ENCODE measurements at places on chromosomes 11 and 22.

DNA sequence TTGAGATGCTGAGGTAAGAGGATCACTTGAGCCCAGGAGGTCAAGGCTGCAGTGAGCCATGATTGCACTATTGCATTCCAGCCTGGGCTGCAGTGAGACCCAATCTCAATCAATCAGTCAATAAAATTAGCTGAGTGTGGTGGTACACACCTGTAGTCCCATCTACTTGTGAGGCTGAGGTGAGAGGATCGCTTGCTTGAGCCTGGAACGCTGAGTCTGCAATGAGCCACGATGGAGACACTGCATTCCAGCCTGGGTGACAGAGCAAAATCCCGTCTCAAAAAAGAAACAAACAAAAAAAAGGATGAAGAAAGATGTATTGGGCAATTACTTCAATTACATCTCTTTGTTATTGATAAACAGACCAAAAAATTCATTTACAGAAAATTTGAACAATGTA lies 54.5 kb downstream of the MED15 start:
- no peak for DNase-seq

- peak; percentile 83 for DNase-seq
Observed at GRCh38 chr11:84564180-84564866, 1062.8 kb downstream of the DLG2 start.

DNA sequence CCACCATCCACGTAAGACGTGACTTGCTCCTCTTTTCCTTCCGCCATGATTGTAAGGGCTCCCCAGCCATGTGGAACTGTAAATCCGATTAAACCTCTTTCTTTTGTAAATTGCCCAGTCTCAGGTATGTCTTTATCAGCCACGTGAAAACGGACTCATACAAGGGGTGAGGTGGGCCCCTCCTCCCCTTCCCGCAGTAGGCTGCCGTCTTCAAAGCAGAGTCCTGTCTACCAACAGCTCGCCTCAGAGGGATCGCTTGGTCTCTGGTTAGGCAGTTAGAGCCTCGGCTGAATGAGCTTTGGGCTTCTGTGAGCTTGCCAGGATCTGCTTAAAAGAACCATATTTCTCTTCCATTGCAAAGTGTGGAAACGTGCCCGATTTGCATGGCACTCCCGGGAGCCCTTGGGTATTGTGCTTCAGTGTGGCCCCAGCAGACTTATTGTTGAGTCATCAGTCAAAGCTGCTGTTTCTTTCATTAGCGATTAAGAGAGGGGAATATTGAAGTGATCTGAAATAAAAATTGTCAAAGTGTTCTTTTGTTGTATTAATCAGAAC lies 338.3 kb downstream of the TBC1D22A start:
- no peak for DNase-seq

DNA sequence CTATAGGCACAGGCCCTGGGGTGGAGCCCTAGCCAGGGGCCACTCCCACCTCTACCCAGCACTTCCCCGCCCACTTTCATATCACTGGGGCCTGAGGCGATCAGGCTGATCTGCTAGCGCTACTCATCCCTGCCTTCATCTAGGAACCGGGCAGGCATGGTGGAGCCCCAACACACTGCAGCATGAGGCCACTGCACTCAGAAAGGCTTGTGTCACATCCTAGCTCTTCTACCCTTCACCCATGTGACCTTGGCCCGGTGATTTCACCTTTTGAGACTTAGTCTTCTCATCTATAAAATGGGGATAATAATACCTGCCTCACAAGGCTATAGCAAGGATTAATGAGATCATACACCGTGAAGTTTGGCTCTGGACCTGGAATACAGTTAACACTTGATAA lies 18.1 kb upstream of the GDPD5 start:
- DNase-seq: no peak

DNA sequence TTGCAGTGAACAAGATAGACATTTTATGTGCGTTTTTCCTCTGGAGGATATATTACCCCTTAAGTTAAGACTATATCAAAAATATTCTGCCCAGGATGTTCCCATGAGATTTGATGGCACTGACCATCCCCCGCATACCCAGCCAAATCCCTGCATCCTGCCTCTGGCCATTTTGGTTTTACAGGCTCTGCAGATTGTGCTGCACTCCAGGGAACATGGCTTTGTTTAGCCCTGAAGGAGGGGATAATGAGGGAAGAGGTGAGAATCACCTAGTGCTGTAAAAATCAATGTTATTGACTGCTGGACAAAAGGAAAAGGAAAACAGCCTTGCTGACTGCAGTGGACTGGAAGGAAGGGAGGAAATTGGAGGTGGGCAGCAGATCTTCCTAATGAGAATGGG lies 717.4 kb downstream of the DLG2 start:
- DNase-seq: no peak

DNA sequence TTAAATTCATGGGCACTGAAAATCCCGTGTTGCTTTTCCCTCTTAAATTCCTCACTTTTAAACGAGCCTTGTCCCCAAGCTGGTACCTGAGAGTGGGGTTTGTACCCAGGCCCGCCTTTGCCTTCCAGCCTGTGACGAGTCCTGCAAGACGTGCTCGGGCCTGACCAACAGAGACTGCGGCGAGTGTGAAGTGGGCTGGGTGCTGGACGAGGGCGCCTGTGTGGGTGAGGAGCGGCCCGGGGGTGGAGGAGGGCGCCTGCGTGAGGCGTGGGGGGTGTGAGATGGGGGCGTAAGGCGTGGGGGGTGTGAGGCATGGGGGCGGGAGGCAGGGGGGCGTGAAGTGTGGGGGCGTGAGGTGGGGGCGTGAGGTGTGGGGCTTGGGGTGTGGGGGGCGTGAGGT lies 4.0 kb downstream of the CRELD2 start:
- DNase-seq: no peak

DNA sequence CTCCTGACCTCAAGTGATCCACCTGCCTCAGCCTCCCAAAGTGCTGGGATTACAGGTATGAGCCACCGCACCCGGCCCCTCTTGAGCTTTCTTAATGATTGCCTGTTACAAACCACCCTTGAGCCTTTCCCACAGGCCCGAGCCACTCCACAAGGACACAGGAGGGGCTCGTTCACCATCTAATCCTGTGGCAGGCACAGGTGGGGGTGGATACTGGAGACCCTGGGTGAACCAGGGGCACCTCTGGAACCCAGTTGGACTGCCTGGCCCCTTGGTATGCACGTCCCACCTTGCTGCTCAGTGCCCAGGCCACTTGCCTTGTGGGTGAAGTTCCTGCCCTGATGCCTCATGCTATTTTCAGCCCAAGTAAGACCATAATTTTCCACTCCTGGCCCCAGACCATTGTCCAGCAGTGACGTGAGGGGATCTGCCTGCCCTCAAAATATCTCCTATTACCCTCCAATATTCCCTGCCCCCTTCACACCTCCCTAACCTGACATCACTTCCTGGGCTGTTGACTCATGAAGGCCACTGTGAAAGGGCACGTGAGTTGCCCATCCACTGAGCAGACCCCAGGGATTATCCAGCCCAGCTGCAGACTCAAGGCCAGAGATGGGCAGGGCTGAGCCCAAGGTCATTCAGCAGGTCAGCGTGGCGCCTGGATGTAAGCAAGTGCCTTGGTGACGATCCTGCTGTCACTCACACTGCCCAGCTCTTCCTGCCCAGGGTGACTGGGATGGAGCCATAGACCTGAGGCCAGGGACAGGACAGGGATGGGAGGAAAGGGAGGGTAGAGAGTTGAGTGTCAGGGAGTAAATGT lies 19.6 kb downstream of the P2RY2 start:
- peak; percentile 36 for DNase-seq

DNA sequence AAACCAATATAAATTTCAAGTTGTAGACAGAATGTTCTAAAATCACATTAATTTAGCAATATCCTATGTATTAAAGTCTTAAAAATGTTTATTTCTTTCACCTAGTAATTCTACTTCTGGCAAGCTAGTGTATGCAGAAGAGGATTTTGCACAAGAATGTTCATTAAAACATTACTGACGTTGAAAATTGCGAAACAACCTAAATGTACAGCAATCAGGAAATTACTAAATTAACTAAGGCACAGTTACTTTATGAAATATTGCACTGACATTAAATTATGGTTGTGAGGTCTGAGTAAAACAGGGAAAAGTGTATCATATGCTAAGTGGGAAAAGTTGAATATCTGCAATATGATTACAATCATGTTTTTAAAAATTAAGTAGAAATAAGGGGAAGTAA lies 4.1 kb downstream of the SLC36A4 start:
- no peak for DNase-seq

DNA sequence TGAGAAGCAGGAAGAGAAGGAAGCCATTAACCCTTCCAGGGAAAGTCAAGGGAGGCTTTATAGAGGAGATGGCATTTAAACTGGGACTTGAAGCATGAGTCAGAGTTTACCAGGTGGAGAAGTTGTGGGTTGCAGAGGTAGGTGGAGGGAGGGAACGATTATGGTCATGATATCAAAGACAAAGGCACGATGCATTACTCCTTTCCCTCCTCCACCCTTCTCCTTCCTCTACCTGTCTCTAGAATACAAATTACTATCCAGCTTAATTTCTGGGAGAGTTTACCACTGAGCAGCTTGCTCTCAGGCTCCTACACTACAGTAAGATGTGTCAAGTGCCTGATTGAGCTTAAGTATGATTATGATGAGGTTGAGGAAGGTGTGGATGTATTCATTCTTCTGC lies 151.7 kb downstream of the NELL1 start:
- no peak for DNase-seq

GRCh38 chr22:43100225-43100624 lies 10.3 kb upstream of the BIK start:
- DNase-seq: peak; percentile 56

GRCh38 chr11:125952559-125952958 lies 6.7 kb downstream of the VSIG10L2 start:
- no peak for DNase-seq

DNA sequence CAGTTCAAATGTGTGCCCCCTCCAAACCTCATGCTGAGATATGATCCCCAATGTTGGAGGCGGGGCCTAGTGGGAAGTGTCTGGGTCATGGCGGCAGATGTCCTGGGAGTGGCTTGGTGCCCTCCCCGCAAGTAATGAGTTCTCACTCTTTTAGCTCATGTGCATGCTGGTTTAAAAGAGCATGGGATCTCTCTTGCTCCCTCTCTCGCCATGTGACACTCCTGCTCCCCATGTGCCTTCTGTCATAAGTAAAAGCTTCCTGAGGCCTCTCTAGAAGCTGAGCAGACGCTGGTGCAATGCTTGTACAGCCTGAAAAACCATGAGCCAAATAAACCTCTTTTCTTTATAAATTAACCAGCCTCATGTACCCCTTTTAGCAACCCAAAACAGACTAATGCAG lies 98.8 kb downstream of the SGSM3 start:
- no peak for DNase-seq

GRCh38 chr11:17840101-17840548 lies 105.5 kb downstream of the KCNC1 start:
- no peak for DNase-seq

GRCh38 chr11:71459767-71460320 lies 6.8 kb downstream of the NADSYN1 start:
- no peak for DNase-seq

- DNase-seq: no peak
Observed at GRCh38 chr11:119431523-119431922, 8.6 kb upstream of the THY1 start.

- DNase-seq: no peak
Observed at GRCh38 chr11:46588131-46588530, 5.7 kb downstream of the AMBRA1 start.

GRCh38 chr11:62817129-62817528 lies 11.9 kb upstream of the NXF1 start:
- no peak for DNase-seq

GRCh38 chr11:10674911-10675440 lies 18.6 kb downstream of the IRAG1 start:
- DNase-seq: no peak

GRCh38 chr11:60069450-60069849 lies 13.0 kb downstream of the MS4A3 start:
- DNase-seq: no peak

DNA sequence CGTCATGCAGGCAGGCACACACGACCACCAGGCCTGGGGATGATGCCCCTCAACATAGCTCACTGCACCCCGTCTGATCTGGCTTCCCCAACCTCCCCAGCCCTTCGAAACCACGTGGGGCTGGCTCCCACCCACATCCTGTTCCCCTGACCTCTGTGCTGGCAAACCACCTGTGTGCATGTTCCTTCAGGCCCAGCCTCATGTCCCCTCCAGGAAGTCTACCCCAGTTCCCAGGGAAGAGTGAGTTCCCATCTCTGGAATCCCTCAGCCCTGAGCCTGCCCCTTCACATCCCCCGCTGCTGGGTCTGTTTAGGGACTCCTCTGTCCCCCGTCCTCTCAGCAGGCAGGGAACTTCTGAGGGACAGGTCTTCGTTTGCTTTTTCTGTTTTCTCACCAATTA lies 7.1 kb downstream of the SLC7A4 start:
- no peak for DNase-seq

GRCh38 chr22:37486224-37486845 lies at the start of gene MFNG:
Gene MFNG, minus strand, starts transcription at chr22:37486384. Its CDS starts 207 bp downstream, at chr22:37486177.
- peak; percentile 56 for DNase-seq

DNA sequence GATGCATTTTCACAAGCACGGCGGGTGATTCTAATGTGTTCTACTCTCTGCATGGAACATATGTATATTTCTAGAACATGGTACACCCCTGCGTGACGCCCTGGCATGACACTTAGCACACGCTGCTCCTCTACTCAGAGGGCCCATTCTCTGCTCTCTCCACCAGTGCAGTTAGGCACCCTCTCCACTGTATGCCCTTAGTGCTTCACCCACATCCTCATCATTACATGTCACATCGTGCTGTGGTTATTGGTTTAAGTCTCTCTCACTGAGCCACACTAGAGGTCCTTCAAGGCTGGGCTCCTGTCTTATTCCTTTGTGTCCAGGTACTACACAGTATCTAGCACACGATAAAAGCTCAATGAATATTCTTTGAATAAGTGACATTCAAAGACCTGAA lies 16.7 kb downstream of the TMPRSS13 start:
- no peak for DNase-seq

DNA sequence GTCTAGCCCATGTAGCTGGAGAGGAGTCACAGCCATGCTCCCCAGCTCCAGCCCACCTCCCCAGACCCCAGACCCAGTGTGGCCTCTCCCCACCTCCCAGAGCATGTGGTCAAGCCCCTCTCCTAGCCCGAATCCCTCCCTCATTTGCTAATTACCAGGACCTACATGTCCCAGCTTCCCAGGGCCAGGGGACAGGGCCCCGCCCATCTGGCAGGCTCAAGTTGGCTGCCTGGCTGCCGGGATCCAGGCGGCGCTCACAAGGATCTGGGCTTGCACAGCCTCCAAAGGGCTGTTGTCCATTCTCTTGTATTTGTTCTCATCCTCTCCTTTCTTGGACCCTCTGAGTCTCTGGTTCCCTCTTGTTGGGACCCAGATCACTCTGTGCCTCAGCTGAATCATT lies 4.6 kb upstream of the MIF start:
- DNase-seq: no peak

DNA sequence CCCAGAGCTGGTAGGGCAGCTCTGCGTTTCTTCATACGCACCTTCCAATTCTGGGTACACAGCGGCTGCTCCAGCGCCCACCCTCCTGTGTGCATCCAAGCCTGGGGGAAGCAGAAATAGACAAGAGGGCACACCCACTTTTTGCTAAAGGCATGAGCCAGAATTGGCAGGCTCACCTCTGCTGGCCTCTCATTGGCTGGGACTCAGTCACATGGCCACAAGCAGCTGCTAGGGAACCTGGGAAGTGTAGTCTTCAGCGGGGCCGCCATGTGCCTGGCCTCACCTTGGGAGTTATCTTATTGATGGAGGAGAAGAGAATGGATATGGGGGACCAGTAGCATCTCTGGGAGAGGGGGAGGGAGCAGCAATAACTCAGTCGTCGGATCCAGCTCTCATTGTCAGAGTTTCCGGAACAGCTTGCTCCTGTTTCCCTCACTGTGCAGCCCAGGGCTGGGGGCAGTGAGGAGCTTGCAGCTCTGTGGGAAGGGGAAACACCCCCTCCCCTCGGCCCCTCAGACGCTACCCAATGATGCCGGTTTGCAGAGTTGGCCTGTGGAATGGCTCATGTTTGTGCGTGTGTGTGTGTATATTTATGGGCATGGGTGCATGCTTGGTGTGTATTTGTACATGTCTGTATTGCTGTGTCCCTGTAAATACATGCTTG lies 11.8 kb upstream of the MIEF1 start:
- peak; percentile 84 for DNase-seq
